Prostate gland (tissue), 2 donors: ENCODE measurements at places on chromosomes 1 and 21. TPM values are rescaled to one million over a fixed set of nuclear protein-coding genes. Genes with fewer than 3 reads are reported as not detected.

GRCh38 chr1:30684881-30685795, 38.2 kb downstream of the MATN1 start:
- H3K27ac ChIP-seq, result no peak overlapping the region
- no peak overlapping the region for H3K4me3 ChIP-seq
- H3K36me3 ChIP-seq, result no peaks in the 10 kb centered on the region
- no peaks in the 10 kb centered on the region for H3K4me1 ChIP-seq
- no peaks in the 10 kb centered on the region for H3K27me3 ChIP-seq

- DNase-seq, result no peak
- H3K4me3 ChIP-seq, result no peak overlapping the region
- H3K36me3 ChIP-seq, result peaks cover 11% of the 10 kb centered on the region
- H3K27me3 ChIP-seq, result no peaks in the 10 kb centered on the region
- no peak overlapping the region for H3K27ac ChIP-seq
- no peaks in the 10 kb centered on the region for H3K4me1 ChIP-seq
Measured at GRCh38 chr1:169867012-169867675, 26.6 kb downstream of the SCYL3 start.

DNA sequence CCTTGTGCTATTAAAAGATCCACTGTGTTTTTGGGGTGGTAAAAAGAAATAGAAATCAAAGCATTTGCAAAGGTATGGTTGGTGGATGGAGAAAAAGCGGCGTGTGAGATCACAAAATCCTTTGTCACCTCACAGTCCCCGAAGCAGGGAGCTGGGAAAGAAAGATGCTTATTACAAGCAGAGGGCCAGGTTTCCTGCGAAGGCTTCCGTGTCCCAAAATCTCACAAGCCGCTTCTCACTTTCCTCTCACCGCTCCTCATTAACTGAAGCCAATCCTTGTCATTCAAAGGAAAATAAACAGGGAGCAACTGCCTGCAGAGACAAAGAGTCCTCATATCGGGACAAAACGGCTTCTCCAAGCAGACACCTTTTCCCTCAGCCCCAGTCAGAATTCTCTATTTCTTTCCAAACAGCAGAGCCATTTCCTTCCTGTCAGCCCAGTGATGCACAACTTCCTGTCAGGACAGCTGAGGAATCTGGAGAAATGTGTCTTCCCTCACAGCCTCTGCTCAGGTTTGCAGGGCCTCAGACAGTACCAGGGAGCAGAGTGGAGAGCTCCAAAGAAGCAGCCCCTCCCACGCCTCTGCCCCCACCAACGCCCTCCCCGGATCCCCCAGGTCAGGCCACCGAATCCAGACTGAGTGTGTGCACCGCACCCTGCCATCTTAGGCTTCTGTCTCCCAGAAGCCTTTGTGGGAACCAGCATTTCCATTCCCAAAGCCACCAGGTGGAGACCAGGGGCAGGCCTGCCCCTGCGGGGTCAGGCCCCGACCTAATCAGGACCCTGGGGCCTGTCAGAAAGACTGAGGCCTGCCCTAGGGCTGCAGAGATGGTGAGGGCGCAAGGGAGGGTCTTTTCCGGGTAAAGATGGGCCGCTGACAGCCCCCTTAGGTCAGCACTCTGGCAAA, 29.6 kb downstream of the KCNN3 start:
- no peaks in the 10 kb centered on the region for H3K27me3 ChIP-seq
- no peaks in the 10 kb centered on the region for H3K4me1 ChIP-seq
- no peak overlapping the region for H3K4me3 ChIP-seq
- H3K27ac ChIP-seq, result no peak overlapping the region
- DNase-seq, result no peak

DNA sequence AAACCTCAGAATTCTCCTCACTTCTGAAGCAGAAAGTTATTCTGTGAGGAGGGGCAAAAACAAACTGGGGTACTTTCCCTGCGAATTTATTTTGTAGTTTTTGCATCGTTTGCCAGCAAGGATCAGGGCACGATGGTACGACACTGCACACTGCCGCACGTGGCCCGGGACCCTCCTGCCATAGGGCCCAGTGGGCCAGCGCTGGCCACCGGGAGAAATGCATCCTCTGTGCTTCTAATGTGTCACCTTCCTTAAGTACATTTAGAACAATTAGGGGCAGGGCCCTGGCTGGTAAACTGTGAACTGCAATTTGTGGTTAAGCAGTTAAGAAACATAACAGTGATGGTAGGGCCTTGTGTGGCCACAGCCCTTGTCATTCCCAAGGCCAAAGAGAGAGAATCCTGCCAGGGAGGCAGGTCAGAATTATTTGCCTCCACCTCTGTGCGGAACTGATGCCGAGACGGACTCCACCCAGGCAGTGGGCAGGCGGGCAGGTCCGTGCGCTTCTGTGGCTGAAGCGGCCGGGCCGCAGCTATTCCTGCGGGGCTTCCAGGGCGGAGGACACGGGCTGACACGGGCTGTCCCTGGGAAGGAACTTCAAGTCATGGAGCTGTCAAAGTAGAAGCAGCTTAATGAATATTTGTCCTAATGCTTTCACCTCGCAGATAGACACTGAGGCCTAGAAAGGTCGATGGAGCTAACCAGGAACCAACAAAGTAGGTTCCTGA, 12.5 kb downstream of the GPR137B start:
- H3K27me3 ChIP-seq, result no peaks in the 10 kb centered on the region
- no peak for DNase-seq
- no peak overlapping the region for H3K27ac ChIP-seq
- peaks cover 3% of the 10 kb centered on the region for H3K4me1 ChIP-seq

GRCh38 chr21:41195311-41195710, 27.4 kb downstream of the BACE2 start:
- H3K36me3 ChIP-seq, result no peaks in the 10 kb centered on the region
- no peak for DNase-seq
- H3K27ac ChIP-seq, result no peak overlapping the region
- no peak overlapping the region for H3K4me3 ChIP-seq

GRCh38 chr1:28126212-28126611, 37.8 kb upstream of the EYA3 start:
- H3K27me3 ChIP-seq, result no peaks in the 10 kb centered on the region
- H3K36me3 ChIP-seq, result no peaks in the 10 kb centered on the region
- H3K4me3 ChIP-seq, result no peak overlapping the region

DNA sequence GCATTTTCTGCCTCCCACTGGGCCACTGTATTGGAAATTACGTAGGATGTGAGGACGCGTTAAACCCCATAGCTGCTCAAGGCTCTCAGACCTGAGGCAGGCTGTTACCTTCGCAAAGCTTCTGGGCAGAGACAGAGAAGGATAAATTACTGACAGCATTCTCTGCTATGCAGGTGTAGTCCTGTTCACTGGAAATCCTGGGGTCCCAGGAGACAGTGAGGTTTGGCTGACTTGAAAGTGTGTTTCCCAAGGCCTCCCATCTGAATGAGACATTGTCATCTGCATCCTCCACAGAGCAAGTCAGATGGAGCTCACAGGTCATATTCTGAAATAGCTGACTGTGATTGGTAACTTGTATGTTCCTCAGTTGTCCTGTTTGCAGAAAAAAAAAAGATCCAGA, 32.0 kb downstream of the SLAMF6 start:
- no peaks in the 10 kb centered on the region for H3K36me3 ChIP-seq
- no peak overlapping the region for H3K4me3 ChIP-seq
- peaks cover 3% of the 10 kb centered on the region for H3K27me3 ChIP-seq
- no peaks in the 10 kb centered on the region for H3K4me1 ChIP-seq
- no peak overlapping the region for H3K27ac ChIP-seq

GRCh38 chr1:117828201-117828600, 101.2 kb downstream of the GDAP2 start:
- no peak overlapping the region for H3K27ac ChIP-seq
- no peaks in the 10 kb centered on the region for H3K27me3 ChIP-seq
- H3K4me3 ChIP-seq, result no peak overlapping the region
- H3K4me1 ChIP-seq, result no peaks in the 10 kb centered on the region

- no peak overlapping the region for H3K4me3 ChIP-seq
- DNase-seq, result no peak
- H3K27ac ChIP-seq, result no peak overlapping the region
- H3K36me3 ChIP-seq, result no peaks in the 10 kb centered on the region
- H3K27me3 ChIP-seq, result no peaks in the 10 kb centered on the region
- no peaks in the 10 kb centered on the region for H3K4me1 ChIP-seq
Measured at GRCh38 chr1:174519844-174520243, 72.1 kb downstream of the GPR52 start.

GRCh38 chr1:50611675-50612074, 188.4 kb upstream of the DMRTA2 start:
- no peaks in the 10 kb centered on the region for H3K36me3 ChIP-seq
- no peak overlapping the region for H3K27ac ChIP-seq
- H3K4me3 ChIP-seq, result no peak overlapping the region
- no peaks in the 10 kb centered on the region for H3K4me1 ChIP-seq

The GADD45A gene
- total RNA-seq, result 43.9 TPM

The TMEM240 gene
- total RNA-seq, result 4.5 TPM

The NR1I3 gene
- not detected for total RNA-seq

The TUFT1 gene
- 29.0 TPM for total RNA-seq
